Ascending aorta (tissue), 2 donors: ENCODE measurements at places on chromosomes 6 and 20.
A peak's percentile ranks its signal among the peaks of the same experiment; 100 is the strongest.

DNA sequence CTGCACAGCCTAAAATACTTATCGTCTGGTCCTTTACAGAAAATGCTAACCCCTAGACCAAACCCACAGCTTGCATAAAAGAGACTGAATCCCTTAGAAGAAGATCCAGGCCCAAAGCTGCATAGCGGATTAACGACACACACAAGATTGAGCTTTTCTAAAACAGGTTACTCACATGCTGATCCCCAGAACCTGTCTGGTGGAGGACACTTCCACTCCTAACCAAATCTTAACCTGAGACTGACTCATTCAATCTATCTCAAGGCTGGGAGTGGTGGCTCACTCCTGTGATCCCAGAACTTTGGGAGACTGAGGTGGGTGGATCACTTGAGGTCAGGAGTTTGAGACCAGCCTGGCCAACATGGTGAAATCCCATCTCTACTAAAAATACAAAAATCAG, 2.8 kb upstream of the SLPI start:
- no peak for DNase-seq

- DNase-seq, result no peak
These were observed 129.0 kb upstream of the BMP5 start for GRCh38 chr6:56004426-56004825.

DNA sequence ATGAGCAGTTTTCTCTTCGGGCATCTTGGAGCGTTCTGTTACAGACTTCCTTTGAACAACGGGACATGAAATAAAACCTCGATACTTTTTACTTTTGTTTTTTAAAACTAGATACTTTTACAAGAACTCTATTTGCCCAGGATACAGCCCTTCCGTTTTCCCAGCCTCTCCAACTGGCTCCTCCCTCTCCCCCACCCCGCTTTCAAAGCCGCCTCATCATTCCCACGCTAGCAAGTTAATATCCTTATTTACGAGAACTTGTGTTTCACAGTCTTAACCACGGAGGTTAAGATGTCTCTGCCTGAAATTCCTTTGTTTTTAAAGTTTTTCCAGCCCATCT, 241 bp upstream of the CFAP206 start:
- no peak for DNase-seq

DNA sequence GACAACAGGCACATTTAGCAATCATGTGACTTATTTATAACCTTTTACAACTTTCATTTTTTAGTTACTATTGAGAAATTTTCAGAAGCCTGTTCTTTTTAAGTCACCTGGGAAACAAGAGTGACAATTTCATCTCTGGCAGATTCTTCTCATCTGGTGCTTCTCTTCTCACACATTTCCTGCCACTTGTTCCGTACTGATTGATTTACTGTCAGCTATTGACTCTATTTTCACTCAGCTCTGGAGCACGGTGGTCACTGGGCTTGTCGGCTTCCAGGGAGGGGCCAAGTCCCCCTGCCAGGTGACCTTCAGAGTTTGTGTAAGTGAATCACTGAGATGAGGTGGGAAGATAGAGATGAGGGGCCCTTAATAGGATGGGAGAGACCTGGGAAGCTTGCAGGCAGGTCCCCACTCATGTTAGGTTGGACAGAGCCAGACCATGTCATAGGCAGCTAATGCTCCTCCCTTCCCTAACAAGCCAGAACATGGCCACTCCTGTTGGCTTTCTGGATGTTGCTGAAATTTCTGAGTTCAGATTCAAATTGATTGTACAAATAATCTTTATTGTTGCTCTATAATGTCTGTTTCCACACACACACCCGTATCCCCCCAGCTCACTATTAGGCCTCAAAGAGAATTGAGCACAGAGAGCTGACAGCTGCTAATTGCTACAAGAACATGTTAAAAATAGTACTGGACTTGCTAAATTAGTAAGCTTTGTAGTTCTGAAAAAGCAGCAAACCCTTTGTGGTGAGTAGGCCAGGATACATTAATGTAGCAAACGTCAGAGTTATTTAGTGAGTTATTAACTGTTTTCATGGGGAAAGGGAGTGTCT, 13.3 kb downstream of the DUSP22 start:
- DNase-seq, result no peak

DNA sequence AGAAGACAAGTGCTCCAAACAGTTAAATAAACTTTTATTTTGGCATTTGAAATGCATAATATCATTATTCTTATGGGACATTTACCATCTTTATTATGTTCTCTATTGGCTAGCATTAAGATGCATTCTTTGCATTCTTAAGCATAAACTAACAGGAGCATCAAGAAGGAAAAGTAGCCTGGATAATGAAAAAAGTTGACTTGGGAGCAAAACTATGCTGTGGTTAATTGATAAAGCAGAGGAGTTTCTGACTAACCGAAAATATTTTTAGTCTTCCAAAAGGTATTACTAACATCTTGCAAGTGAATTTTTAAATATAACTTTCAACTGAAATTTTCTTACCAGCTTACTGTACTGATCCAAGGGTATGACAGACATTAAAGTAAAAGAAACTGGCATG, 140.3 kb downstream of the FLRT3 start:
- DNase-seq, result no peak

GRCh38 chr20:57821935-57822334, 112.1 kb upstream of the PMEPA1 start:
- DNase-seq, result no peak

DNA sequence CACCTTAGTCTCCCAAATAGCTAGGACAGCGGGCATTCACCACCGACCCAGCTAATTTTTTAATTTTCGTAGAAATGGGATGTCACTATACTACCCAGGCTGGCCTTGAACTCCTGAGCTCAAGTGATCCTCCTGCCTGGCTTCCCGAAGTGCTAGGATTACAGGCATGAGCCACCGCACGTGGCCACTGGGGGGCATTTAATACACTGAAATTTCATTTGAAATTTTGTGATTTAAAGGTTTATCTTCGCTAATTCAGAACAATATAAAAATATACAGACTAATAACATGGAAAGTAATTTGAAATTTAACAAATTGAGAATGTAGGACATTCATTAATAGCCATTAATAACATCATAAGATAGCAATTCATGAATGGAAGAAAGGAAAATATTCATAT, 20.5 kb upstream of the TBC1D32 start:
- no peak for DNase-seq

DNA sequence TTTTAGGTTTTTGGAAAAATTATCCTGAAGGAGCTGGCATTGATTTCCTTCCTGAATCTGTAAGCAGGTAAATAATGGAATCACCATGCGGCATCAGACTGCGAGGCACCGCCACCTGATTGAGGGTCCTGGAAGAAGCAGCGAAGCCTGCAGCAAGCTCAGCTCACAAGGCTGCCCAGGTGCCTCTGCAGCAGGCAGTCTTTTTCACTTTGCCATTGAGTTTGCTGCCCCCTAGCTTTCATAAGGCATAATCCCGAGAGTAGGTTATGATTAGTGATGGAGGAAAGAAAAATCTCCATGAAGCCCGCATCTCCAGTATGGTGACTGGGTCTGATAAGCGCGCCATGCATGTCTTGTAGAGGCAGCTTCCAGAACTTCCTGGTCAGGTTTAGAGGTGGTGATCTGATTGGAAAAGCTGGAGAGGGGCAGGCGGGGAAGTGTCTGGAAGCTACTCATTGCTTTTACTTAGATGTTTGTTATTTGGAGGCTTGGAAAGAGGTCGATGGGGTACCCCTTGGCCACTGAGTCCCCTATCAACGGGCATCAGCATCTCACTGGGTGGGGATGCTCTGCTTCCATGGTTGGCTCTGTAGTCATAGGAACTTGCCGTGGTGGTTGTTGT, 26.7 kb downstream of the IYD start:
- DNase-seq, result no peak

DNA sequence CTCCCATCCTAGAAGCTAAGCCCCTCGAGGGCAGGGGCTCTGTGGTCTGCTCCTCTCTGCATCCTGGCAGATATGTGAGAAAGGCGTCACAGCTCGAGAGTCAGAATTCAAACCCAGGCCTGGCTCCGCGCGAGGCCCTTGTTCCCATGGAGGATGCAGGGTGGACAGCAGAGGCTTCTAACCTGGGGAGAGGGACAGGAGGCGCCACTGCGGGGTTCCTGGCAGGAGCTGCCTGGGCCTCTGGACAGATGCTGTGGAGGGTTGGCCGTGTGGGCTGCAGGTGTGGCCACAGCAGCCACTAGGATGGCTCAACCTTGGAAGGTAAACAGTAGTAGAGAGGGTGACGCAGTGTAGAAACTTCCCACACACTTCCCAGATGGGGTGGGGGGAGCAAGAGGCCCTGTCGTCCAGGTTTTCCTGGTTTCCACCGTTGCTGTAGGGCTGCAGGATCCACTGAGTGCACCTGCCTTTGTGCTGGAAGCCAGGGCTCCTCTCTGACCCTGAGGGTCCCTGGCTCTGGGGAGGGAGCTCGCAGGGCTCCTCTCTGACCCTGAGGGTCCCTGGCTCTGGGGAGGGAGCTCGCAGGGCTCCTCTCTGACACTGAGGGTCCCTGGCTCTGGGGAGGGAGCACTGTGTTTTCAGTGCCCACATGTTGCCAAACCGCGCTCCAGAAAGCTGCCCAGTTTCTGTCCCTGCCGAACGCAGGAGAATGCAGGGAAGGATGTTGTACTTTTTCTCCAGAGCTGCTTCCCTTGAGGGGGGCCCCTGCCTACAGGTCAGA, 14.2 kb downstream of the RBM38 start:
- no peak for DNase-seq

DNA sequence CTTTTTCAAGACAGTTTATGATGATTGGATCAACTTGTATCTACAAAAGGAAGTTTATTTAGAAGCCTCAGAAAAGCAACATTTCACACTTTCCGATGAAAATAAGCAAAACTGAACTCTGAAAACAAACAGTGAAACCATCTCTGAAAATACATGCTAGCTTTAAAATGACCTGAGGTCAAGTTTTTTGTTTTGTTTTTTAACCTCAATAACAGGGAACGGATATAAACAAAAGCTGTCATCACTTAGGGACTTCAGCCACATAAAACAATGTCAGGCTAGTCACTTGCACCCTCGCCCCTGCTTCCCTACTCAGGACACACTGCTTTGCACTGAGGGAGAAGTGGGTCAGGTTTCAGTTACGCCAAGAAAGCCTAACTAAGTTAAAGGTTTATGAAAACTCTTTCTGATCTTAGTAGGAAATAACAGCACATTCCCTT, 11.6 kb downstream of the BACH2 start:
- no peak for DNase-seq

GRCh38 chr20:63625771-63626423, 1.0 kb downstream of the GMEB2 start:
- no peak for DNase-seq

- DNase-seq, result peak; percentile 84
These were observed 55.7 kb upstream of the TNFAIP3 start for GRCh38 chr6:137811121-137811915.

- DNase-seq, result no peak
These were observed 380.4 kb downstream of the MMUT start for GRCh38 chr6:49082611-49083010.

GRCh38 chr6:162485464-162485863, 242.1 kb downstream of the PRKN start:
- DNase-seq, result no peak

- peak; percentile 87 for DNase-seq
These were observed 24.7 kb downstream of the TTLL9 start for GRCh38 chr20:31894980-31895675.
